ENCODE measurements at places on chromosomes 2 and 18.

DNA sequence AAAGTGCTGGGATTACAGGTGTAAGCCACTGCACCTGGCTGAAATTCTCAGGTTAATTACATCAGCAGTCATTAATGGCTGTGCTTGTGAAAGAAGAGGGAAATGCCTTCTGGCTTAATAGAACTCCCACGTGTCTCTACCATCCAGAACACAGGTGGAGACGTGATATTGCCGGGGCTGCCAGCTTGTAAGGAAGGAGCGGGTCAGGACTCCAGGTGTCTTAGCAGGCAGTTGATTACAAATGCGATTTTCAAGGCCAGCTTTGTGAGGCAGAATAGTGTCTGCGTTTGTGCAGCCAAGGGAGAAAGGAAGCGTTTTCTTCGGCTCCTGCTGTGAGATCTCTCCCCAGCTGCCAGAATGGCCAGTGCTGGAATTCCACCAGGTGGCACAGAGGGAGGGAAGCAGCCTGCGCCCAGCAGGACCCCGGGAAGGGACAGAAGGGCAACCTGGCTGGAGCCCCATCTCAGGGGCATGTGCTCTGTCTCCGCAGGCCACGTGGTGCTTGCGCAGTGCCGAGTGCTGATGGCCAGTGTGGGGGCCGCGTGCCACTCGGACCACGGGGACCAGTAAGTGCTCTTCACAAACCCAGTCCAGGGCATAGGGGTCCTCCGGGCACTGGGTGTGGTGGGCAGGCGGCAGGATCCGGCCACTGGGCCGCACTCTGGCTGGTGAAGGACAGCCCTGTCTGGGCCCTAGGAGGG, 3.7 kb upstream of the ESPNL start:
- DNase-seq = no peak

DNA sequence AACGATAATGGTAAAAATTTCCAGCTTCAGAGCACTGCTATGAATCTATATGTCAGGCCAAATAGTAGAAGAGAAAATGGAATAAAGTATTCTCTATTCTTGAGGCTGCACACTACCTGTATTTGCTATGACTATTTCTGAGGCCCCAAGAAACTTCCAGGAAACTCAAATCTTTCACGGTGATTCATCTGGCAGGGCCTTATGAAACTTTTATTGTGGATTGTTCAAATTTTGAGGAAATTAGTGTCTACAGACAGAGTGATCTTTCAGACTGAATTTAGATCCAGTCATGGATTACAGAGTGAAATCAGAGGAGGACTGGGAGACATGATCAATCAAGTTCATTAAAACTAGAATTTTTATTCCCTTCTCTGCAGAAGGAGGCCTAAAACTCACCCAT, 4.1 kb upstream of the VSNL1 start:
- no peak for DNase-seq

DNA sequence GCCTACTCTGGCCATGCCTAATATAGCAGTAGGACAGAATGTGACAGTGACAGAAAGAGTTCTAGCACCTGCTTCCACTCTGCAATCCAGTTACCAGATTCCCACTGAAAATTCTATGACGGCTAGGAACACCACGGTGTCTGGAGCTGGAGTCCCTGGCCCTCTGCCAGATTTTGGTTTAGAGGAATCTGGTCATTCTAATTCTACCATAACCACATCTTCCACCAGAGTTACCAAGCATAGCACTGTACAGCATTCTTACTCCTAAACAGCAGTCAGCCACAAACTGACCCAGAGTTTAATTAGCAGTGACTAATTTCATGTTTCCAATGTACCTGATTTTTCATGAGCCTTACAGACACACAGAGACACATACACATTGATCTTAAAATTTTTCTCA, 45.2 kb upstream of the TTR start:
- no peak for DNase-seq

DNA sequence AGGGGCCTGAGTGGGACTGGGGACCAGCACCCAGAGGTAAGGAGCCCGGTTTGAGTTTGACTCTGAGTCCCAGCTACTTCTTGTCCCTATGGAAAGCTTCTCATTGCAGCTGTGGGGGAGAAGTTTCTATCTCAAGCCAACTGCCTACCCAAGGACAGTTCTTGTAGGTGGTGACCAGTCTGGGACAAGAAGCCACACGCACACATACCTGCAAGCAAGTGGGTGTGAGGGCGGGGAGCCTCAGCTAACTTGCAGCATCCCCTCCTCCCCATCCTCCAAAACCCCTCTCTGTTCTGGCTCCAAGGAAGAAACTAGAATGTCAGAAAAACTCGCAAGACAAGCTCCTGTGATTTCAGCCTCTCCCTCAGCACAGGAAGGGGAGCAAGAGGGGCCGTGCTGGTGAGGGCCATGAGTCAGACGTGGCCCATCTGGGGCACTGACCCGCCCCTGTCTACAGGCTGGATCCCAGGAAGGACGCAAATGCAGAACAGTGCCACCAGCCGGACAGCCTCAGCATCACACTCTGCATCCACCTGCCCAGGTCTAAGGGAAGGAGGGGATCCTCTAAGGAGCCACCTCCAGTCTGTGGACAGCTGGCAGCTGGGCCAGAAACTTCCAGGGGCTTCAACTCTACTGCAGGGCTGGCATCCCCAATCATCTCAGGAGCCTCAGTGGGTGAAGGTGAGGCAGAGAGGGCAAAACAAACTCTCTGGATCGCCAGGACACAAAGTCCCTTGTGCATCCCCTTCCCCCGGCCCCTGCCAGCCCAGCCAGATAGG, 103.4 kb downstream of the TNS1 start:
- DNase-seq = no peak

DNA sequence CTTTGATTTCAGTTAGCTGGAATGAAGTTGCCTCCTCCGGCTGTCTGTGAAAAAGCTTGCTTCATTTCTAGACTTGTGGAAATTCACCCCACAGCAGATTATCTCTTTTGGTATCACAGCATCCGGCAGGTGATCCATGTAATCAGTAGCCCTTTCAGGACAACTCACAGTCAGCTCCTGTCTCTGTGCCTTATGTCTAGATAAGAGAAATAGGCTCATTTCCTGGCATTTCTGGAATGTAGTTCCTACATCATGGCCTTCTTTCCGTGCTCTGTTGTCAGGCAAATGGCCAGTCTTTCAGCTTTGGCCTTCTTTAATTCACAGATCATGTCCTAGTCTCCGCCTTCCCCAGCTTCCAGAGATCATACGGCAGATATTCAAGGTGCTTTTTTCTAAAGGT, 455.4 kb downstream of the NUP35 start:
- no peak for DNase-seq

GRCh38 chr2:15750822-15751329, 159.2 kb downstream of the DDX1 start:
- DNase-seq = no peak

- no peak for DNase-seq
These were observed 9.5 kb downstream of the COPS7B start for GRCh38 chr2:231795525-231796327.

DNA sequence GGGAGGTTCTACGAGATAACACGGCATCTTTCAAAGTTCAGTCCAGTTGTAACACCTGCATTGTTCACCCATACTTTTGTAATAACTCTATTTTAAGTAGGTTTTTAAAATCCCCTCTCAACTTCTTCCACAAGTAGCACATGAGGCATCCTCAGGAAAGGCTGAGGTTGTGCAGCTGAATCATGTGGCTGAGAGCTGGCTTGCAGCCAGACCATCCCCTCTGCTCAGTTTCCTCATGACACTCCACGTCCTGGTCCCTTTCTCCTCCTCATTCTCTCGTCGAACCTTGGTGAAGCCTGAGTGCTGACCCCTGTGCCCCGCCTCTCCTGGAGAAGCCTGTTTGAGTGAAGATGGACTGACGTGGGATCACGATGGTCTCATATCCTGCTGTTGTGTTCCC, 42.5 kb downstream of the POU3F3 start:
- no peak for DNase-seq

DNA sequence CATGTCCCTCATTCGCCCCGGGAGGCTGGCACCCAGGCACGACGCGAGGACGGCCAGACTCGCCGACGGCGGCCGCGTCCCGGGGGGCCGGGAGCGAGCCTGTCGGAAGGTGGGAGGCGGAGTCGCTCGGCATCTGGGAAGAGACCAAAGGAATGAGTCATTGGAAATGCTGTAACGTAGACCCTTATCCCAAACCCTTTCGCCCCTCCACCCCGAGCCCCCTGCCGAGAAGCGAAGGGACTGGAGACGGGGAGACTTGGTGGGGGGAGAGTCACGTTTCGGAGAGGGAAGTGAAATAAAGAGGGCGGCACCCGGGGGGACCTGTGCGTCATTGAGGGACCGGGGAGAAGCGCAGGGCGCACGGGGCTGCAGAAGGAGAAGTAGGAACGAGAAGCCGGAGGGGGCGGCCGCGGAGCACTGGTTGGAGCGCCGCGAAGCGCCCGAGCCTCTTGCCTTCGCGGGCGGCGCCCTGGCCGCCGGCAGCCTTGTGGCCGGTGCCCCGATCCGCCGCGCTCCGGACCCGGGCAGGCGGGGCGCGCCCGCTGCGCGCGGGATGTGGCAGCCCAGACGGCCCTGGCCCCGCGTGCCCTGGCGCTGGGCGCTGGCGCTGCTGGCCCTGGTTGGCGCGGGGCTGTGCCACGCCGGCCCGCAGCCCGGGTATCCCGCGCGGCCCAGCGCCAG, at the start of gene EMILIN2:
Gene EMILIN2, plus strand, starts transcription at position 371 of the 681 bp plus-strand sequence. Its CDS starts 183 bp downstream, at position 554.
- DNase-seq = no peak

DNA sequence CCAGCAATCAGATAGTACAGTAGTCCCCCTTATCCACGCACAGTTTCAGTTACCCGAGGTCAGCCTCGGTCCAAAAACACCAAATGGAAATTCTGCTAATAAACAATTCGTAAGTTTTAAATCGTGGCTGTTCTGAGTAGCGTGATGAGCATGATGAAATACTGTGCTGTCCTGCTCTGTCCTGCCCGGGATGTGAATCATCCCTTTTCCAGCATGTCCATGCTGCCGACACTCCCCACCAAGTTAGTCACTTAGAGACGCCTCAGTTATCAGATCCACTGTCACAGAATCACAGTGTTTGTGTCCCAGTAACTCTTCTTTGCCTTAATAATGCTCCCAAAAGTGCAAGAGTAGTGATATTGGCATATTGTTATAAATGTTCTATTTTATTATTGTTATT, 62.1 kb downstream of the MEX3C start:
- no peak for DNase-seq

GRCh38 chr18:2114289-2114688, 457.0 kb downstream of the METTL4 start:
- no peak for DNase-seq

- DNase-seq = no peak
These were observed 847.3 kb upstream of the ACVR2A start for GRCh38 chr2:146997488-146997887.

GRCh38 chr2:211877061-211877460, 661.5 kb downstream of the ERBB4 start:
- DNase-seq = no peak

GRCh38 chr18:39198376-39198775, 1632.8 kb upstream of the CELF4 start:
- DNase-seq = no peak

- DNase-seq = no peak
These were observed 16.1 kb downstream of the CEBPZ start for GRCh38 chr2:37215250-37215649.

DNA sequence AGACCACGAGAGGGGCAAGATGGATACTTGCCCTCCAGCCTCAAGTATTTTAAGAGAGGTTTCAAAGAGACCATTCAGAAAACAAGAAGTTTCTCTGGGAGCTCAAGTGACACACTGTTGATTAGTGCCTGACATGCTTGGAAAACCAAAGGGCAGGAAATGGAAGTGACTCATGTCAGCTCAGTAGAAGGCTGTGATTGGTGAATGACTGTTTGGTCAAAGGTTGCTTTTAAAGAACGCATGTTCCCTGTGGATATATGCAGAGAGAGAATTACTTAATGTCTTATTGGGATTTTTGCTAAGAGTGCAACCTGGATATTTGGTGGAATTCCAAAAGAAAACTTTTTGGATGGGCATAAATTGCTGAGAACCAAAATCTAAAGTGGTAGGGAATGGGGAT, 549.9 kb downstream of the XIRP2 start:
- no peak for DNase-seq

- no peak for DNase-seq
These were observed 265.5 kb downstream of the CYRIA start for GRCh38 chr2:16400127-16400623.

DNA sequence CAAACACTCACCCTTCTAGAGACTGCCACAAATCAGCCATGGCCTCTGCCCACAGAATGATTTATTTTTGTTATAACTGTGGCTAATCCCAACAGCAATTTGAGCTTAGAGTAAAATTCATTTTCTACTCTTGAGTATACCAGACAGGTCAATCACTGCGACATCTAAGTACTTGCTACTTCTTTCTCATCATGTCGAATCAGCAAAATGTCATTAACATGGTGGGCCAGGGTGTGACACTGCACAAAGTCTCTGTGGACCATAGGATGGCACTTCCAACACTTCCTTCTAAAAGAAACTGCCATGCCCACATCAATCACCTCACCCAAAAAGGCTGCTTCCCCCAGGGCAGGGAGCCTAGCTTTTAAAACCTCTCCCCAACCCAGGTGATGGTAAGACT, 64.4 kb downstream of the KCNG3 start:
- DNase-seq = no peak

- DNase-seq = no peak
These were observed 69.0 kb upstream of the TAF1B start for GRCh38 chr2:9774266-9774665.

DNA sequence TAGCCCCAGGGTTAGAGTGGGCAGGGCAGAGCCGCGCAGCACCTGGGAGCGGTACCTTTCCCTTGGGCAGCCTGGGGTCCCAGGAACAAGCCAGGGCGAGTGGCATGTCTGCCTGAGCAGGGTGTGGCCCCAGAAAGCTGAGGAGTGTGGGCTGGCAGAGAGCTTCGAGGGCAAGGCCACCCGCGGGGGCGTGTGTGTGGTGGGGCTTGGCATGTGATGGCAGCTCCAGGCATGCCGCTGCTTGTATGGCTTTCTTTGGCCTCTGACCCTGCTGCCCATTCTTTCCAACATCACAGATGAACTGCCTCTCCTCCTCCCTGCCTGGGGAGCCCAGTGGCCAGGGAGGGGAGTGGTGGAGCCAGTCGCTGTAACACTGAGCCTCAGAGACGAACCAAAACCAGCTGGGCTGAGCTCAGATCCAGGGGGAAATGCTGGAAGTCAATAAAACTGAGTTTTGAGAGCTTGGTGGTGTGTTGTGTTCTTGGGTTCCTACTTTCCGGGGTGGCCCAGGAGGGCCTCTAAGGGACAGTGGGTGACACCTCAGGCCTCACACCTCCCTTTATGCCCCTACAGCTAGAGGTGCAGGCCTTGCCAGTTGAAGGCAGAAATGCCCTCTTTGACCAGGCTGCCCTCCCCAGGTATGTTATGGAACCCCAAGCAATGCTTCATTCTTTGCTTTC, 7.4 kb downstream of the DNAJB2 start:
- DNase-seq = no peak

- no peak for DNase-seq
These were observed 196.7 kb downstream of the SH3BP4 start for GRCh38 chr2:235148201-235149170.

- DNase-seq = no peak
These were observed 97.1 kb downstream of the AQP4 start for GRCh38 chr18:26768385-26768784.

GRCh38 chr2:122535960-122536505, 780.6 kb downstream of the TSN start:
- no peak for DNase-seq

Measured in stimulated activated CD8-positive, alpha-beta memory T cell treated with anti-CD3 and anti-CD28 coated beads, Interleukin-7, amount 100 ng/mL, for 1 hour (primary cell).